Activated CD4-positive, alpha-beta T cell treated with anti-CD3 and anti-CD28 coated beads for 36 hours (primary cell): ENCODE measurements at places on chromosomes 1 and 21. TPM values are rescaled to one million over a fixed set of nuclear protein-coding genes. Genes with fewer than 3 reads are reported as not detected.

RNU1-3 gene
- 1,573 TPM for total RNA-seq

HENMT1 gene
- 14.6 TPM for total RNA-seq

AMY1C gene
- total RNA-seq: not detected

GRCh38 chr1:214220891-214221290 lies 60.1 kb upstream of the SMYD2 start:
- no peak overlapping the region for H3K4me3 ChIP-seq
- H3K27me3 ChIP-seq: peaks cover 29% of the 10 kb centered on the region
- no peak for DNase-seq
- no peaks in the 10 kb centered on the region for H3K4me1 ChIP-seq
- H3K27ac ChIP-seq: no peak overlapping the region

- peaks cover 12% of the 10 kb centered on the region for H3K36me3 ChIP-seq
- H3K27me3 ChIP-seq: no peaks in the 10 kb centered on the region
- H3K27ac ChIP-seq: no peak overlapping the region
- peak; percentile 11 for DNase-seq
- H3K4me1 ChIP-seq: no peaks in the 10 kb centered on the region
These were observed 107.2 kb downstream of the SIM2 start for GRCh38 chr21:36806103-36806502.
